Calu3 (cell line): ENCODE measurements at places on chromosomes 3 and 15.

- DNase-seq: no peak
Measured at GRCh38 chr3:113055201-113055600, 64.4 kb downstream of the GTPBP8 start.

DNA sequence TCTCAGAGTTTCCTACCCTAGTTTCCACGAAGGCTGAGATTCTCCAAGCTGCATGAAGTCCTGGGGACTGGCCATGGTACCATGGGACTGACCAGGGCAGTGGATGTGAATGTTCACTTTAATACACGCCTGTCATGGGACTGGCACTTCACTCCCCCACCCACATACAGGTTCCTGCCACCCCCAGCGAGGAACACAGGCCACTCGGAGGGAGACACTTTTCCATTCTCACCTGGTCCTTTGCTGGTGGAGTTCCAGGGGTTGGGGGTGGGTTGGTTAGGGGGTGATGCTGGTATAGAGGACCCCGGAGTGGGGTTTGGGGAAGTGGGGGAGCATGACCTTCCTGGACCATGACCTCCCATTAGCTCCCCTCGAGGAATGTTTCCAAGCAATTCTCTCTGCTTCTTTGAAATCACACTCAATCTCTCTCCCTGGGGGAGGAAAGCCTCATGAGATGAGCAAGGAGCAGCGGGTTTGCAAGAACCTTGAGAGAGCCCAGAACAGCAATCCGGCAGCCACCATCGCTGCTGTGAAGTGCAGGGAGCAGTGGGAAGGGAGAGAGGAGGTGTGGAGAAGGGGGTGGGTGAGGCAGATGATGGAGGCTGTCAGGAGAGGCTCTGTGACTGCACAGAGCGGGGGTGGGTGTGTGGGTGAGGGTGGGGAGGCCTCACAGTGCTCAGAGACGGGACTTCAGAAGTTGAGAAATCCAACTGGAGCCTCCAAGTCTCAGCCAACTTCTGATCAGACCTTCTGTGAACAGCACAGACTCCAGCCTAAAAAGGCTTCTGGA is 69.7 kb downstream of the ADCY5 start:
- DNase-seq: no peak

DNA sequence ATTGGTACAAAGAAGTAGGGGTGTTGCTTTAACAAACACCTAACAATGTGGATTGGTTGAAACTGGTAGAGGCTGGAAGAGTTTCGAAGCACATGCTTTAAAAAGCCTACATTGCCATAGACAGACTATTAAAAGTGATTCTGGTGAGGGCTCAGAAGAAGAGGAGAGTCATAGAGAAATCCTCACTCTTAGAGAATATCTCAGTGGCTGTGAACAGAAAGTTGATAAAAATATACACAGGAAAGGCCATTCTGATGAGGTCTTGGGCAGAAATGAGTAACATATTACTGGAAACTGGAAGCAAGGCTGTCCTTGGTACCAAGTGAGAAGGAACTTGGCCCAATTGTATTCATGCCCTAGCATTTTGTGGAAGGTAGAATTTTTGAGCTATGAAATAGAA is 173.7 kb upstream of the CRBN start:
- DNase-seq: no peak

GRCh38 chr3:175741951-175742350 is 882.8 kb downstream of the NAALADL2 start:
- DNase-seq: no peak

DNA sequence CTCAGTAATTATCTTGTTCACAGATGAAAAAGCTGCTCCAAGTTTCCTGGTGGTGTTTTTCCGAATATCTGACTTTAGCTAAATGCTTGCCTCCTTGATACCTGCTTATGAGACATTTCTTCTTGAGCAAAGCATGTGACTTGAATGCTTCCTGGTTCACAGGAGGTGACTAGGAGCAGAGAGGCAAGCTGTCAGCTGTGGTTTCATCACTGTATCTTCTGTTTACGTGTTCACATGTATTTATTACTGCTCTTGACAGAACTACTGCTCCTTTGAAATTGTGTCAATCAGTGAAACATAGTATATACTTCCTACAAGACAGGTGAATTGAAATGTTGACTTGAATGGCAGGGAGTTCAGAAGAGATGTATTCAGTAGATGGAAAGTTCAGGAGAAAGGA is 8.9 kb upstream of the SPPL2A start:
- DNase-seq: peak; percentile 8

- DNase-seq: no peak
Measured at GRCh38 chr3:137524751-137525150, 239.4 kb upstream of the SOX14 start.

GRCh38 chr3:25532431-25533162 is 104.5 kb downstream of the RARB start:
- no peak for DNase-seq

DNA sequence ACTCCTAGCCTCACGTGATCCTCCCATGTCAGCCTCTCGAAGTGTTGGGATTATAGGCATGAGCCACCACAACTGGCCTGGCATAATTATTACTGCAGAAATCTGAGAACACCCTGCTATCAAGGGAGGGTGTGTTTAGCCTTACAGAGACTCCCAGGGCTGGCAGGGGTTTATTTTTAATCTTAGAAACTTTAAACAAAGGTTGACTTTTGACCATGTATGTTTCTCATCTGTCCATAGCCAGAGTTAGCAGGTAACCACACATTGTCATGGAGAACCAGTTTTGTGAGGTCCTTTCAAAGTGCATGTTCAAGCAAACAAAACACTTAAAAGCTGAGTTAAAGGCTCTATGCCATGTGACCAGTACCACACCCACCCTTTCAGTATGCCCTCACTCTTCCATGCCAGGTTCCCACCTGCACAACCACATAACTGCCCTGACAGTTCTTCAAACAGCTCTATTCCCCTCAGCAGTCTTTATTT is 11.1 kb downstream of the SIAH2 start:
- peak; percentile 63 for DNase-seq

DNA sequence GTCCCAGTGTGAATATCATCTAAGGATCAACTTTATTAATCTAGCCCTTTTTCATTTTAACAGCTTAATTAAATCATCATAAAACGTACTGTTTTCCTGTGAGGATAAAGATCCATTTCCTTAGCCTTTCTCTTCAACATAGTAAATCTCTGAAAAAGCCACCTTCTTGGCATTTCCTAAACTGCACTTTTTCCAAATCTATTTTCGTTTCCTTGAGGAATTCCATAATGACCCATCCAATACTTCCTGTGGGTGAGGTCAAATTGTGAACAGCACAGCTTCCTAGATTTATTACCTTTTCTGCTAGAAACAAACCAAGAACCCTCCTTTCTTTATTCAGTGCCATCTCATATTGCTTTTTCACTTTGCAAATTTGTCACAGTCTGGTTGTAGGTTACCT is 129.4 kb upstream of the CNTN4 start:
- no peak for DNase-seq

- DNase-seq: no peak
Measured at GRCh38 chr3:45204136-45204535, 22.0 kb downstream of the TMEM158 start.

- DNase-seq: no peak
Measured at GRCh38 chr3:107285197-107285596, 92.0 kb upstream of the CCDC54 start.

DNA sequence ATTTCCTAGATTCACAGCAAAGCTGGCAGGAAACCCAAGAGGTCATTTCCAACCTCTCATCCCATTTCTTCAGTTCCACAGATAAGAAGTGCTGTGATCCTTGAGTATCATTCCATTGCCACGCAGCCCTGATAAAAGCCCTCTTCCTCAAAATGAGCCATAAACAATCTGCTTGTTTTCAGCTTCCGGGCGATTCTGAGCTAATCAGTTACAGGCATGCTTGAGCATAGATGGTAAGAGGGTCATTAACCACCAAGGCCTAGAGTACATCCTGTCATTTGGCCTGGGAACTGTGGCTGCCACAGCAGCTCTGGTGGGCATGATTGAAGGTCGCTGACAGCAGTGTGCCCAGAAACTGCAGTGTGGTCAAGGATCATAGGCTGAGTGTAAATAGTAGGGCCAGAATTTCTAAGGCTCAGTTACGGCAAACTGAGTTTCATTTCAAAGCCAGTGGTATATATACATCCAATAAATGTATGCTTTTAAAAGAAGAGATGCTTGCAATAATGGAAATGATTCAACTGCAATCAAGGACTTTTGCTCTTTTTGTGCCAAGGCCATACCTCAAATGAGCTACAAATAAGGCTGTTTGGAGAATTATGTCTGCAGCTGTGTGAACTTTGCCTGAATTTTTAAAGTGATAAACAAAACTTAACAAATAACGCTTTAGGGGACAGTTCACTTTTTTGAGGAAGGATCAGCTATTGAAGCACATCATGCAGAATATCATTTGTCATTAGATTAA is 47.3 kb downstream of the P3H2 start:
- no peak for DNase-seq

DNA sequence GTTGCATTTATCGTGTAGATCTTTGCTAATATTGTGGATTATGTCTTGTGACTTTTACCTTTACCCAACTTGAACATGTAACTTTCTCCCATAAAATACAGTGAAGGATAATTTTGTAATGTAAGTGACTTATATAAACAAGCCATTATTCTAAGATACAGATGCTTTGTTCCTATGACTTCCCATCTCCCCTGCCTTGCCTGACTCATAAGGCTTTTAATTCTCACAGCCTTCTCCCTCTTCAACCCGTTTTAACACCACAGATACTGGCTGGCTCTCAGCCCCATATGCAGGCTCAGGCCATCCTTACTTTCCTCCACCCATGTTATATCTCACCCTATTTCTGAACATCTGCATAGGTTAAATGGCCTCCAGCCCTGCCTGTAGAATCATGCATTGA is 4.1 kb downstream of the CCNDBP1 start:
- no peak for DNase-seq

DNA sequence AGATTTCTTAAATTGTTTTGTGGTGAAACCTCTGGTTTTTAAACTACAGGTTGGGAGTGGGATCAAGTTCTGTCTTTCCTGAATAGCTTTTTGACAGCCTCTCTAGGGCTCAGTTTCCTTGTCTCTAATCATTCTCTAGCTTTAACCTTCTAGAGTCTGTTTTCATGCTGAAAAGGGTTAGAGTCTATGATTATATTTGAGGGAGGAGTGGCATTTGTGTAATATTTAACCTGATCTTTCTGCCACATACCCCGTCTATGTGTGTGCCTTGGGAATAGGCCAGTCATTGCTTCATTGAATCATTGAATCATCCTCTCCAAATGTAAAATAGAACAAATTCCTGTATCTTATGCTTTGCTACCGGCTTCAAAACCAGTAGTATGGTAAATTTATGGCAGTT is 204.9 kb downstream of the KLHL25 start:
- peak; percentile 43 for DNase-seq

DNA sequence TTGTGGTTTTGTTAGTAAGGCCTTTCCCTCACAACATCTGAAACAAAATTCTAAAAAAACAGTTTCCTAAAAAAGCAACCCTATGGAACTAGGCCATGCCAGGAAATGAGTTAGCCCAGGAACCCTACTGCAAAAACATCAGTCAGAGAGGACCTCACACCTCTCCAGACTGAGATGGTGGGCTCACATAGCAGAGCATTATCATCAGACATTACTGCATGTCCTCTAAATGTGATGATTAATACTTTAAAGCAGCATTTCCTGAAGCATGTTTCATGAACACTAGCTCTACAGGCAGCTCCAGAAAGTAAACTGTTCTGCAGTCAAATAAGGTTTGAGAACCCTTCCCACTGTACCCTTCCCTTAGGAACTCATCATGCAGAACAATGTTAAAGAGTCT is 232.3 kb upstream of the MRPL3 start:
- no peak for DNase-seq

DNA sequence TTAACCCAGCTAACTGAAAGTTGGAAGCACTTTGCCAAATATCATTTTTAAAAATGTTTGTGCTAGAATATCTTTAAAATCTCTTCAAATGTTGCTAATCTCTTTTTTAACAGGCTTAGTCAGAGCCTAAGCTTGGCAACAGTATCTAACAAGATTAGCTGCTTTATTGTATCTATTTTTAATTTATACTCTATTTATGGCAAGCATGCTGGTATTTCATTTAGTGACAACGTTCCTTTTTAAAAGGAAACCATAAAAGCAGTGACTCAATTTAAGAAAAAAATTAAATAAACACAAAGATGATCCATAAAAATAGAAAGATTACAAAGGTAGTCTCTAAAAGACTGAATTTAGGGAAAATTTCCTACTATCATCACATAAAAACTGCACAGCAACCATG is 40.5 kb downstream of the SLC12A6 start:
- DNase-seq: no peak

DNA sequence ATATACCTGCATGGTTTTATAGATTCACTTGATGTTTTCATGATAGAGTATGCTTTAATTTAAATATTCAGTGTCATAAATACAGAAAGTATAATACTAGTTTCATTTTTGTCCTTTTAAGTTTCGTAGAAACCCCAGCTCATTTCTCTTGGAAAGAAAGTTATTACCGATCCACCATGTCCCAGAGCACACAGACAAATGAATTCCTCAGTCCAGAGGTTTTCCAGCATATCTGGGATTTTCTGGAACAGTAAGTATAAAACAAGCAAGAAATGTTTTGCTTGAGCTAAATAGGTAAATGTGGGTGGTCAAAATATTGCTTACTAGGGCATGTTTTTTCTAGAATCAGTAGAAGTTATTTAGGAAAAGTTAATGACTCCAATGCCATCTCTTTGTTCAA is 106.4 kb downstream of the TP63 start:
- DNase-seq: no peak
